ENCODE measurements at places on chromosomes 1 and 21.

DNA sequence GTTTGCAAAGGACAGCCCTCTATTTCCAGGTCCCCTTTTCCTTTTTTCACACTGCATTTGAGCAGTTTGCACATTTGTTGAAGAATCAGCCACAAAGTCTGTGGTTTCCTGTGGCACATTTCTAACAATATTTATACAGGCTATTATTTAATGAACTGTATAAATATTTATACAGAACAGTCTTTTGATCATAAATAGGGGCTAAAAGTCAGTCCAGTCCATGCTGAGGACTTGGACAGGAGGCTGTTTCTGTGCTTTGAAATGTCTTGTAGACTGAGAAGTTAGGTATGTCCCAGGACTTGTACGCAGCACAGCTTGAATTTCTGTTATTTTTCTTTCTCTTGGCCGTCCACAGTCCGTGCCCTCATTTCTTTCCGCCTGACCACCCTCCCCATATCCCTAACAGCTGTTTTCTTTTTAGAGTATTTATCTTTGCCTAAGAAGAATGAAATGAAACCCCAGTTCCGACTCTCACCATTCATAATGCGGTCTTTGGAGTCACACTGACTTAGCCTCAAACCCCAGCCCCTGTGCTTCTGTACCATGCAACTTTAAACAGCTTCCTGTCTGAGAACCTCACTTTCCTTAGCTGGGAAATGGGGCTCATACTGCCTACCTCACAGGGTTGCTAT lies 19.7 kb downstream of the FGGY start:
- DNase-seq = no peak

GRCh38 chr1:30864681-30865080 lies 43.9 kb downstream of the SDC3 start:
- DNase-seq = no peak

DNA sequence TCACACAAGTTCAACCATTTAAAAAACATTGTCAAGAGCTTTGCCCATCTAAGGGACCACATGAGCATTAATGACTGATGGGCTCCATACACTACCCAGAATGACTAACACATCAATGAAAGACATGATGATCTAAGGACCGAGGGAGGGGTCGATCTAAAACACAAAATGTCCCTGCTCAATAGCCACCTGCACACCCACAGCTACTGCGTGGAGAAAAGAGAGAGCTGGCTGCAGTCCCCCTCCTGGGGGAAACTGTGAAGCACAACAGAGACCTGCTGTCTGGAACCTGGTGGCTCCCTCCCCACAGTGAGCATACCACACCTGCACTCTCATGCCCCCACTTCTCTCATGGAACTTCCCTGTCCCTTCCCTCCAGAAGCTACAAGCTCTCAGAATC lies 130.1 kb upstream of the ERG start:
- no peak for DNase-seq

DNA sequence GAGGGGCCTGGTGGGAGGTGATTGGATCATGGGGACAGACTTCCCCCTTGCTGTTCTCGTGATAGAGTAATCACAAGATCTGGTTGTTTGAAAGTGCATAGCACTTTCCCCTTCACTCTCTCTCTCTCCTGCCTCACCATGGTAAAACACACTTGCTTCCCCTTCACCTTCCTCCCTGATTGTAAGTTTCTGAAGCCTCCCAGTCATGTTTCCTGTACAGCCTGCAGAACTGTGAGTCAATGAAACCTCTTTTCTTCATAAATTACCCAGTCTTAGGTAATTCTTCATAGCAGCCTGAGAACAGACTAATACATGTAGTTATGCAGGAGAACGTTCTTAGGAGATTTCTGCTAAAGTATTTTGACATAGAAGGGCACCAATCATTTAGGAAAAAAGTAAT lies 59.9 kb upstream of the FBXO28 start:
- DNase-seq = no peak

DNA sequence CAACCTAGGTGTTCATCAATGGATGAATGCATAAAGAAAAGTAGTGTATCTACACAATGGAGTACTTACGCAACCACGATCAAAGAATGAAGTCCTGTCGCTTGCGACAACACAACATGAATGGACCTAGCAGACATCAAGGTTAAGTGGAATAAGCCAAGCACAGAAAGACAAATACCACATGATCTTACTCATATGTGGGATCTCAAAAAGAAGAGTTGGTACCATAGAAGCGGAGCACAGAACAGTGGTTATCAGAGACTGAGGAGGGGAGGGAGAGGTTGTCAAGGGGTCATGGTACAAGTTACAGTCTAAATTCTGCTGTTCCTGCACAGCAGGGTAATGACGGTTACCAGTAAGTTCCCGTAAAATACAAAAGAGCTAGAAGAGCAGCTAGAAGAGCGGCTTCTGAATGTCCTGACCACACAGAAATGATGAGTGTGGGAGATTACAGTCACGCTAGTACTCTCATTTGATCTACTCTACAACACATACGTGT lies 36.7 kb downstream of the NPHP4 start:
- no peak for DNase-seq

GRCh38 chr1:38076038-38076437 lies 29.4 kb upstream of the POU3F1 start:
- no peak for DNase-seq

GRCh38 chr1:8523666-8524206 lies 205.8 kb downstream of the SLC45A1 start:
- no peak for DNase-seq

DNA sequence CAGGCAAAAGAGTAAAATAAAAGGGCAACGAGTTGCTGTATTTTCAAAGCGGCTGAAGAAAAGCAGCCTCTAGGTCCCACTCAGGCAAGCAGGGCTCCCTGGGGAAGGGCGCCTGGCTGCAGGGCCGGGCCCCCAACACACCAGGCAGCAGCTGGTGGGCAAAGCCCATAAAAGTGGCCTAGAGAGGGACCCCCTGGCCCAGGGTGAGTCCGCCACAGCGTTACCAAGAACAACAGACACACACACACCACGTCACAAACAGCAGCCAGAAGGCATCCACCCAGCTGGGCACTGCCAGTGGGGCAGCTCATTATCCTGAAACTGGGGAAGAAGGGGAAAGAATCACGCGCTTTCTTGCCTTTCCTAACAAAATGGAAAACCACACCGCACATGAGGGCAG lies 4.7 kb downstream of the SUMO3 start:
- DNase-seq = no peak

GRCh38 chr1:220828179-220828490 lies 41.4 kb downstream of the MTARC1 start:
- DNase-seq = no peak

GRCh38 chr1:178942285-178943198 lies 71.7 kb upstream of the ANGPTL1 start:
- DNase-seq = no peak

GRCh38 chr1:32232558-32233304 lies 10.5 kb downstream of the EIF3I start:
- DNase-seq = no peak

DNA sequence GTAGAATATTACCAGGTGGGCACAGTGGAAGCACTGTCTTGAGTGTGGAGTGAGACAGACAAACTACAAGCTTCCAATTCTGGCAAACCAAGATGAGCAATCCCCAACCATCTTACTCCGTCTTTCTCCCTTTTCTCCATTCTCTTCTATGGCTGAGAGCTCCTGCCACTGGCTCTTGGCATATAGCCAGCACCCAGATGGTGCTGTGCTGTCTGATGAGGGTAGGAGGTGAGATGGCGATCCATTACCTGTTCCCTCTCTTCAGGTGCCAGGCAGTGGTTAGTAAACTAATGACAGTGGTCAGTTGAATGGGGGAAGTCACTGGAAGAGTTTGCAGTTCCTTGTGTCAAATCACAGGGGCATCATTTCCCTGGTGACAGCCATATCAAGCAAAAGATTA lies 108.4 kb downstream of the FNBP1L start:
- no peak for DNase-seq

- DNase-seq = no peak
These were observed 21.8 kb downstream of the TENT5C start for GRCh38 chr1:117627546-117628130.

DNA sequence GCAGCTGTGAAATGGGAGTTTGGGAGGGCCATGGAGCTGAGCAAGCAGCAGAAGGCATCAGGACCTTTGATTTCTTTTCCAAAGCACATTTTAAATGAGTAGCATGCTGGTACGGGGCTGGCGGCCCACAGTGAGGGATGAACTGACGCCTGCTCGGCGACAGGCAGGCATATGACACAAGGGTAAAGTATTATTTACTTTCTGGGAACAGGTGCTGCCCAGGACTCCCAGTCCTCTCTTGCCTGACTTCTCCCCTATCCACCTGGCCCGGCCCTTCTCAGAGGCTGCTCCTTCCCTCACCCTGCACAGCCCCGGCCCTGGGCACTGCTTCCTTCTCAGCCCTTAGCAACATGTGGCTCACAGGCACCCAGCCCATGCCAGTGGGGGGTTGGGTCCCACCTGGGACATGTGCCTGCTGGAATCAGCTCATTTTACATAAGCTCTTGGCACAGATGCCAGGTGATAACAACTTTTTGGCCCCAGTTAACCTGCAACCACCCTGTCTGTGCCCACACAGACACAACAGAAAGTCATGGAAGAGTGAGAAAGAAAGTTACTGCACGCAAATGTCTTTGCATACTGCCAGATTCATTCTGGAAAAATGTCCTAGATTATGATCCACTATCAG lies 112.3 kb upstream of the GADD45A start:
- no peak for DNase-seq

DNA sequence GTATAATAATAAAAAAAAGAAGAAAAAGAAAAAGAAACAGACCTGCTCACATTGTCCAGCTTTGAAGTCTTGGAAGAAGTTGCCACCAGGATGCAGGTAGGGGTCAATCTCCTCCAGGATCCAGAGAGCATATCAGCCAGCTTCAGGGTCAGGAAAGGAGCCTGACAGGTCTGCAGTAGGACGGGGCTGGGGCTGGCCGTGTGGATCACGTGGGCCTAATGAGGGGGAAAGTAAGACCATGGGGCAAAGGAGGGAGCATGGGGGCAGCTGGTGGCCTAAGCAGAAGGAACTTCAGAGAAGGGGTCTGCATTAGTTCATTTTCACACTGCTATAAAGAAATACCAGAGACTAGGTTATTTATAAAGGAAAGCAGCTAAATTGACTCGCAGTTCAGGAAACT lies 19.3 kb upstream of the SMYD3 start:
- no peak for DNase-seq

GRCh38 chr1:234541286-234541975 lies 62.5 kb upstream of the TARBP1 start:
- DNase-seq = no peak

GRCh38 chr1:56429288-56429687 lies 150.1 kb downstream of the PLPP3 start:
- DNase-seq = no peak

- no peak for DNase-seq
These were observed 711.1 kb upstream of the CHRM3 start for GRCh38 chr1:238675221-238675620.

DNA sequence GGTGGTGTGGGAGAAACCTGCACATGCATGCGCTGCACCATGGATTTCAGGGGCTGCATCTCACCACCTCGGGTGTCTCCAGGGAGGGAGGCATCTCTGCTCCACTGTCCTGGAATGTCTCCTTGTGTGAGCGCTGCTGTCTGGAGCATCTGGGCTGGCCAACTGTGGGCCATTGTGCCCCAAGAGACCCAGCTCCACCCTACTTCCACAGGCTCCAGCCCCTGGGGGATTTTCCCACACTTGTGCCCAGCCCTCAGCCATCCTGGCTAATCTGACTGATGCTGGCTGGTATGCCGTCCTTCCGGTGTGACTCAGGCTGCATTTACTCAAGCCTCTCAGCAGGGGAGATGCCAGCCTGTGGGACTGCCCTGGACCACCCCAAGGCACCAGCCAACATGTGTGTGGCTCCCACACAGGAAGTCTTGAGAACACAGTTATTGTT lies 62.0 kb downstream of the TRIM11 start:
- DNase-seq = no peak

GRCh38 chr1:150268340-150268704 lies 494 bp downstream of the APH1A start:
- peak; percentile 36 for DNase-seq

- no peak for DNase-seq
These were observed 20.3 kb upstream of the PTGFRN start for GRCh38 chr1:116889380-116889779.

- DNase-seq = no peak
These were observed 333.8 kb downstream of the HHAT start for GRCh38 chr1:210662291-210663050.

DNA sequence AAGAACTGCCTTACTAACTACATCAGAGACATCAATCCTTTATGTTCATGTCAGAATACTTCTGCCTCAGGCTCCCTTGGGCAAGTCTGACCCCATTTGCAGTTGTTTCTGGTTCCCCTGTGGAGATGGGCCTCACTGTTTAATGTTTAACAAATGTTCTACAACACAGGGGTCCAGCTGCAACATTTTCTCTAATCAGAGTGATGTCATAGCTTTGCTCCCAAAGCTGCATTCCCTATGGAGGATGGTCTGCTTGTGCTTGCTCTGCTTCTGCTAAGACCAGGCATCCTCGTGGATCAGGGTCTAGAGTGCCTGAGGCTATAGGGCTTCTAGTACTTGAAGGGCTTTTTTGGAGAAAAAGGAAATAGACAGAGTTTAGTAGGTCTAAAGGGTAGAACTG lies 1071.2 kb downstream of the TTLL7 start:
- DNase-seq = no peak

- no peak for DNase-seq
These were observed 25.1 kb upstream of the CLIC4 start for GRCh38 chr1:24720152-24720551.

- DNase-seq = no peak
These were observed 42.0 kb upstream of the PALMD start for GRCh38 chr1:99603699-99604560.

GRCh38 chr1:61425040-61425439 lies 299.9 kb downstream of the TM2D1 start:
- no peak for DNase-seq

DNA sequence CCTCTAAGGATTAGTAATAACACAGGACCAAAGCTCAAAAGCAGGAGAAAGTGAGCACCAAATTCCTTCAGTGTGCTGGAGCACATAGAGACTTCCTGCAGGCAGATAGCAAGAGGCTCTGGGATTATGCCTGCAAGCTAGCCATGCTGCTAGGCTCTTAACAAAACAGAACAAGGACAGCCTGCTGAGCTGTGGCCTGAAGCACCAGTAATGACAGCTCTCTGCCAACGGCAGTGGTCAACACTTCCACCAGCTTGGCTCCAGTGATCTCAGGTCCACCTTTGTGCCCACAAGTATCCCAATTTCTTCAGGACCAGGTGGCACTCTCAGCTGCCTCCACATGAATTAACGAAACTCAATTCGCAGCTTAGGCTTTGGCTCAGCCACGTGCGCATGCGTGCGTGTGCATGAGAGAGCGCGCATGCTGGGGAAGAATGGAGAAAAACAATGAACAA lies 64.2 kb downstream of the SLC45A1 start:
- DNase-seq = no peak

DNA sequence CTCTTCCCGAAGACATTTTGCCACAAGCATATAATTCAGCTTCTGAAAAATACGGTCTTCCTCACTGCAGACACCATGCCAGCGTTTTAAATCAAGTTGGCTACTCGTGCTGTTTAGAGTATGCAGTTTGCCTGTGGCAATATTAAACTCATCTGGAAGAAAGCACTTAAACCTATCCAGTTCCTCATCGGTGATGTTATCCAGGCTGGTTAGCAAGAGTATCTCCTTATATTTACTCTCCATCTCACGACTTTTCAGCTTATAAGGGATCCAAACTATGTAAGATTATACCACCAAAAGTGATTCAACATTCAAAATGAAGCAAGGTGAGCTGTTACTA lies 9.7 kb upstream of the IFI16 start:
- DNase-seq = no peak

All from T-helper 2 cell (primary cell).